Right lobe of liver (tissue), 6 donors: ENCODE measurements at places on chromosomes 5 and 9.

- no peak for DNase-seq
Measured at GRCh38 chr9:107242073-107243030, 40.7 kb upstream of the RAD23B start.

GRCh38 chr9:14693251-14693861 lies at the start of gene ZDHHC21:
Gene ZDHHC21, minus strand, starts transcription at chr9:14693432. Its CDS starts 19,092 bp downstream, at chr9:14674340.
- DNase-seq, result peak; percentile 81

DNA sequence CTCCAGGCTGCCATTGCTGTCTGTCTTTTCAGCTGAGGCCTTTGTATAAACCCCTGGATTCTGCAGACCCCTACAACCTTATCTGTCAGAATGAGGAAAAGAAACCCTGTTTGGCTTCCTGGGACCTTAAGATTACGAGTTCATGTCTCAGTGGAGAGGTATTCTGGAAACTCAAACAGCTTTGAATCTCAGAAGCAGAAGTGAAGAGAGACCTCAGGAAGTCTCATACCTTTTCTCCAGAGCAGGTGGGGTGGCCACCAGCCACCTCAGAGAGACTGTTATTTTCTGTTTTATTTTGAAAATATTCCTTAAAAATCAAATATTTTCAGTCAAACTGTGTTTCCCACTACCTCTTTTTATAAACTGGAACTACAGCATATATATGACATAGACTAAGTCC lies 457.5 kb downstream of the TMEM232 start:
- DNase-seq, result no peak

DNA sequence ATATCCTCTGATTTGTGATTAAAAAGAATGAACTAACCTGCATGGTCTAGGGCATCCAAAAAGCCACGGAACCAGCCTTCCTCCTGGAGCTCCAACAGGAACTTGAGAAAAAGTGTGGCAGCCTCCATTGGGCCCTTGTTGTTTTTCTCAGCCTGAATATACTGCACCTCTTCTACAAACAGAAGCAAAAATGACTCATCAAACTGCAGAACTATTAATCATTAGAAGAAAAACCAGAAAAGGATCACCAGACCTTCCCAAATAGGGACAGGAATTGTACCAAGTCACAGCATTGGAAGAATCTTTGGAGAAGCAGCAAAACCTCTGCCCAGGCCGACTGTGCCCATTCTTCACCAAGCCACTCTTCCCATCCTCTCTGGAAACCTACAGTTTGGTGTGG lies 25.2 kb downstream of the RIGI start:
- no peak for DNase-seq

DNA sequence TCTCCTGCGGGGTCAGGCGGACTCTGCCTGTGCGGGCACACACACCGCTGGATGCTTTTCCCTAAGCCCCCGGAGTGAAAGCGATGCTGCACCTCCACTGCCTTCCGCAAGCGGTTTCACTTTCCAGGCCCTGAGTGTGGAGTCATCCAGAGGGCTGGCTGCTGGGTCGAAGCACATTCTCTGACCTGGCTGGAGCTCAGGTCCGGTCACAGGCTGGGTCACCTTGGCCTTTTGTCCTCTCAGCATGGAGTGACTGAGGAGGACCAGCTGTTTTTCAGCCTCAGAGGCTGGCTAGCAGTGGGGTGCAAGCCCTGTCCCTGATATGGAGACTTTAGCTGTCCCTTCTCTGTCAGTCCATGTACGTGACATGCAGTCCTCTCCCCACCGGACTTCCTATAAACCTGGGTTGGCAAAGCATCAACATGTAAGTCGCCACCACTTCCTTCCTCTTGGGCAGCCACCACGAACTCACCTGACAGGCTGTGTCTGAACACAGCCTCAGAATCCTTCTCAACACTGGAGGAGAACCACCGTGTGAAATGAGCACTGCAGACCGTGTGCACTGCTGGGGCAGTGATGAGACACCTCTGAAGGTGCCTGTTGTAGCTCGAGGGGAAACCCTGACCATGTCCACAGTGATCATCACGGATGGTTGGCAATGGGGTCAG lies 51.3 kb downstream of the GADD45G start:
- DNase-seq, result peak; percentile 80

DNA sequence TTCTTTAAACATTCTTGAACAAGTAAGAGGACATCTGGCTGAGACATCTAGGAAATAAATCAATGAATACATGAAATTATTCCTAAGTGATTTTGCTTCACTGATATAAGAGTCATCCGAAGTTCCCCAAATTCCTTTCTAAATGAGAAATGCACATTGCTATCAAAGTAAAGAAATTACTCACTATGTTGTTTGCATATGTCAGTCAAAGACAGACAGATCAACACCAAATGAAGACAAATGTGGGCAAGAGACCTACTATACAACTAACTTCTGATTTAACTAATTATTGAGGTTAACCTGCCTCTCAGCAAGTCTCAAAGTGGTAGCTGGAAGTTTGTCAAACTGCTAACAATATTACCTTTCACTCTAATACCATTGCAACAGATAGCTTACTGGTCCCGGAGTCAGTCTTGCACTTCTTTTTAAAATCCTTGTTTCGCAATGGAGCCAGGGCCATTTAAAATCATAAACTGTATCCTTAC lies 13.2 kb downstream of the TUT7 start:
- DNase-seq, result no peak

DNA sequence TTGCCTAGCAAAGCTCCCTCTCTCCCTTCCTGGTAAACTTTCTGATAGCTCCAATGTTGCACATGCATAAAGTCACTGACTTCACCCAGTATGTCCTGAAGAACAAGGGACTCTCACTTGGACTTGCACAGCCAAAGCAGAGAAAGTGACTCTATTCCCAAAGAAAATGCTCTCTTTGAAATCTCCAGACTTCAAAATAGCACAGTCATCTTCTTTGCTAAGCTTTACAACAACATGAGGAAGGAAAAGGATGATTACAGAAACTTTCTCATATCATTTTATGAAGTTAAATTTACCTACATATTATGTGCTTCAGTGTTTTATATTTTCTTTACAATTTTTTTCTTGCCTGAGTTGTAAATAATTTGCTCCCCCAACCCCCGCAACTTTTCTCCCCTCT lies 264.6 kb downstream of the PJA2 start:
- no peak for DNase-seq

GRCh38 chr9:132424857-132425674 lies 15.1 kb downstream of the CFAP77 start:
- DNase-seq, result no peak

DNA sequence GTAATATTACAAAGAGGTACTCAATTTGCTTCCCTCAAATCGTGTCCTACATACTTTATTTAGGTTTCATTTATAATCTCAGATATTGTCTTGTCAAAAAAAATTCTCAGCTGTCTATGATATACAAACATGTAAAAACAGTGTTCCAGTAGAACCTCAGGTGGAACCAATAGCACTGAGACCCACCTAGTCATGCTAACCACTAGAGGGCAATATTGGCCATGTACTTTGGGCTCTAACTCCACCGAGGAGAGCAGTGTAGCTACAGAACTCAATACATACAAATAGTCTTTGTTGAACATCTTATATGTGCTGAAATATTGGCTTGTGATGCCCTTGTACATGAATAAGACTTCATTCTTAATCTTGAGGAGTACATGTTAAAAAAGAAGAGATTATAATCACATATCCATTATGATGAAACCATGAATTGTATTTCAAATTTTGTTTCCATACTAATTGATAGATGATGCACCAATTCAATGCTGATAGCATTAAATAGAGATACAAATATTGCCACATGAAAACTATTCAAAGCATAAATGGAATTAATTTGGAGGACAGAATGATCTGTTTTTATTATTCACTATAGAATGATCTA lies 71.2 kb upstream of the CNTLN start:
- DNase-seq, result no peak

DNA sequence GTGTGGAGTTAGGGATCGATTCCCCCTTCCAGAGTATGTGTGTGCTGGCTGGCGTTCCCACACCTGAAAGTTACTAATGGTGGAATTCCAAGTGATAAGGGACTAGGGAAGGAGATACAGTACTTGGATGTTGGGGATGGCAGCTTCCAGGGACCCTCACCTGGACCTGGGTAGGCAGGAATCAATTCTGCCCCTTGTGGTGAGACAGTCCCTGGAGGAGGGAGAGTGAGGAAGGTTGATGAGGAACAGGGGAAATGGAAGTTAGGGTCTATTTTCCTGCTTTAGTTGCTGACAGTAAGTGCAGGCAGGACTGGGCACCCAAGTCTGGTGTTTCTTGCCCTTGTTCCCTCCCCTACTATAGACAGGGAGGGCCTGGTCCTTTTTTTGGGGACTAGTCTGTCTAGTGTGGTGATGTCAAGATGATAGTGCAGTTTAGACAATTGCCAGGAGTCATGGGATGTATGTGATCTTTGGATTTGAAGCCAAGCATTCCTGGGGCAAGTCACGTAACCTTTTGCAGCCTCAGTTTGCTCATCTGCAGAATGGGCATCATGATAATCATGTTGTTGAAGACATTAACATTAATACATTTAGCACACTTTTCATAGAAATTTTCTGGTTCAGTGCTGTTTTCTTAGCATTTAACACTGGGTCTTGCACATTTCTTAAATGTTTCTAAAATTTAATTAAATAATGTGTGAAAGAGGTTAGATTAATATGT lies 51.7 kb downstream of the DAB2IP start:
- DNase-seq, result no peak

DNA sequence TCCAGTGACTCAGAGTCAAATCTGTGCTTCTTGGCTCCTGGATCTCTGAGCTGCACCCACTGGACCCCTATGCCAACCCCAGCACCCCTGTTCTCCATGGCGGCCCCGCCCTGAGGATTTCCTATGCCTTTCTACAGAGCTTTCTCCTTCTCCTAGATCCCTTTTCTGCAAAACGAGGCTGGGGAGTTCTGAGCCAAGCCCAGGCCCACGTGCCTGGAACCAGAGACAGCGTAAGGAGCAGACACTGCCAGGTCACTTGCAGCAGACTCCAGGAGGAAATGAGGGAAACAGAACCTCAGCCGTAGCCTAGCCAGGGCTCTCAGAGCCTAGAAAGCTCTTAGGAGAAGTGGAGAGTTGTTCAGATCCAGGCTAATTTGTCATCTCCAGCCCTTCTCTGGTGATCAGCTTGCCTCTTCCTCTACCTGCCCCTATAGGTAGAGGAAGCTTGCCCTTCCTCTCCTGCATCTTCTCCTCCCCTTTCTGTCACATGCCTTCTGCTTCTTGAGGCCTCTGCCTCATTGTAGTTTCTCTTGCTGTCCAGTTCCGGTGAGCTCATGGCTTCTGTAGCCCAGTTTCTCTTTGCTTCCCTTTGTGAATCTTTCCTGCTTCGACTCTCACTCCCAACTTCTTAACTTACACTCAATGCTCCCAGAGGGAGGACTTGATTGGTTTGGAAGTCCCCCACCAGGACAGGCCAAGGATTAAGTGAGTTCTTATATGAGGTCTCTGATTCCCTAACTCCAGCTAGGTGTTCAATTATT lies 163.4 kb downstream of the RGS3 start:
- peak; percentile 40 for DNase-seq

GRCh38 chr5:110851357-110851756 lies 112.5 kb downstream of the SLC25A46 start:
- DNase-seq, result no peak

DNA sequence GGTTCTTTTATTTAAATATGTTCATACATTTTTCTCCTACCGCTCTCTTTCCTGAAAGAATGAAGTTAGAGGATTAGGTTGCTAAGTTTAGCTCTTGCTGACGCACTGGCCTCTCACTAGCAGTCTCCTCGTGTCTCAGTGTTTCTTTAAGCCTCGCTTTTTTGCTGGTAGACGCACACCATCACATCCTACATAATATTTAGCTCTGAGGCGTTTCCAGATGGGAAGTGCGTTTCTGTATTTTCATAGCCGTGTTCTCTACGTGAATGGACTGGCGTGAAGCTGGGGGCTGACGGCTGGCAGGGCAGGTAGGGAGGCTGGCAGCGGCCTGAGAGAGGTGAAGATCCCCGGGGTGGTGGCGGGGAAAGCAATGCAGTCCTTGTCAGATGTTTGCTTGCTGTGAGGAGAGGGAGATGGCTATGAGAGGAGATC lies 79.2 kb upstream of the SPRY4 start:
- no peak for DNase-seq

GRCh38 chr9:93567271-93567959 lies 9.0 kb upstream of the PHF2 start:
- no peak for DNase-seq

DNA sequence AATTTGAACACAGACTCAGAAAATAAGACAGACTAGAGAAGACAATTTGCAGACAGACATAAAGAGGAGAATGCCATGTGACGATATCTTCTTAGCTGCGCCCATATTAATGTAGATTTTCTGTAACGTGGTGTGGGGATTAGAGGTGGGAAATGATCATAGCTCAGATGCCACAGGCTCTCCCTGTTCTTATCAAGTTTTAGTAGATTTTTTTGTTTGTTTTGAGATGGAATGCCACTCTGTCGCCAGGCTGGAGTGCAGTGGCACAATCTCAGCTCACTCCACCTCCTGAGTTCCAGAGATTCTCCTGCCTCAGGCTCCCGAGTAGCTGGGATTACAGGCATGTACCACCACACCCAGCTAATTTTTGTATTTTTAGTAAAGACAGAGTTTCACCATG lies 59.4 kb downstream of the VPS13A start:
- DNase-seq, result no peak

DNA sequence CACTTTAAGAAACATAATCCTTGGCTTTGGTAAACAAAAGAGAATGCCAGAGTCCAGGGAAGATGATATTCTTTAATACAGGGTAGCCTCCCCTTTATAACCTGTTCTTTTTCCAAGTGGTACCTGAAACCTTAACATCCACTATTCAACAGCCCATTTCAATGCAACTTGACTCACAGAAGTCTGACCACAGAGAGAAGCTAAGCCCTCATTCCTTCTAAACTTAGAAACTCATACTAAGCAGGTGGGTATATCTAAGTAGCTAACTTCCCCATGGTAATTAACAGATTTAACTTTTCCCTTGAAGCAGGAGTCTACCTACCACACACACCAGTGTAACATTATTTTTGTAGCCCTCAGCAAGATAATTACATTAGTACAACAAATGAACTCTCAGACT lies 91.9 kb downstream of the CEMIP2 start:
- DNase-seq, result no peak

DNA sequence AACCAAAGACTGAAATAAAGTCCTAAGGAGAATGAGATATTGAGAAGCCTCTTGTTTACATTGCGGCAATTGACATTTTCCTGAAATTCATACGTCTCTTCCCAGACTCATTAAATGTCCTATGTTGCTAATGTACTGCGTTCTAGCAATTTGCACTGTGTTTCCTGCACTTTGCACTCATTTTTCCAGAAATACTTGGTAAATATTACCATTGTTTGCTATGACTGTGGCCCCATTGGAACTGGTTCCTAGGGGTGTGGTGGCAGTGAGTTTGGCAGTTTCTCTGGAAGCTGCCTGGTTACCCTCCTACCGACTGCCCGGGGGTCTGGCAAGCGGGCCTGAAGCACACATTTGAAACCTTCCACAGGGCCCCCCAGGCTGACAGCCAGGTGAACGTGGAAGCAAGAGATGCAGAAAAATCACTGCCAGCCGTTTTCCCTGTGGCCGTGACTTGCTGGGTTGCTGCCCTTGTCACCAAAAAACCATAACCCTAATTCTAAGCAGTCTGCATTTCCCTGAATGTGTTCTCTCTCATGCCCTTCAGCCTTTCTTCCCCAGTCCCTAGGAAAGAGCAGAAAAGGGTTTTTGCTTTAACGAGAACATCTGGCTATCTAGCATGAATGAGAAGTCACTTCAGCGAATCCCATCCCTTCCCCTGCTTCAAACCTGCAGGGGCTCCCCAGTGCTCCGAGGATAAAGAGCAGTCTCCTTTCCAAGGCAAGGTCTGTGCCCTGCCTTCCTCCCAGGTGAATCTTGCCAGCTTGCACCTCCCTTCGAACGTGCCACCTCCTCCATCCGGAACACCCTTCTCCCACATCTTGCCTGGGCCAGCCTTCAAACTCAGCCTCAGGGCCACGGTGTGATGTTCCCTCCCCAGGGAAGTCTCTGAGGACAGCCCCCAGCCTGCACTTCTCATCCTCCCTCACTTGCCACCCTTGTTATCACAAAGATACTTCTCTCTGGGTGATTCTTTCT lies 84.2 kb downstream of the AK8 start:
- no peak for DNase-seq
